ENCODE measurements at places on chromosomes 11 and 22.
A peak's percentile ranks its signal among the peaks of the same experiment; 100 is the strongest.

GRCh38 chr22:20013382-20013871 lies 3.2 kb downstream of the ARVCF start:
- peak; percentile 16 for DNase-seq

DNA sequence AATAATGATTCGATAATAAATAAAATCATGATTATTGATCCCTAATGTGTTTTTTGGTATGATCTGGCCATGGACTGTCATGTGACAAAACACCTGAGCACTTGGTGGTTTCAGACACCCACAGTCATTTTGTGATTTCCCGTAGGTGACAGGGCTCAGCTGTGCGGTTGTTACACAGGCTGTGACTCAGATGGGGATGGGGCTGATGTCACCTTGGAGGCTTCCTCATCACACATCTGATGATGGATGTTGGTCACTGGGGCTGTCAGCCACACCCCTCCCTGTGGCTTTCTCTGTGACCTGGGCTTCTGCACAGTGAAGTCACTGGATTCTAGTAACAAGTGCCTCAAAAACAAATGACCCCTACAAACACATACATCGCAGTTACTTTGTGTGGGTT lies 995.1 kb downstream of the BRD1 start:
- DNase-seq, result no peak

- no peak for DNase-seq
Measured at GRCh38 chr22:34111210-34111824, 191.0 kb upstream of the LARGE1 start.

GRCh38 chr11:92790366-92790765 lies 179.1 kb upstream of the MTNR1B start:
- no peak for DNase-seq

GRCh38 chr11:17595526-17596309 lies 48.7 kb downstream of the OTOG start:
- no peak for DNase-seq

DNA sequence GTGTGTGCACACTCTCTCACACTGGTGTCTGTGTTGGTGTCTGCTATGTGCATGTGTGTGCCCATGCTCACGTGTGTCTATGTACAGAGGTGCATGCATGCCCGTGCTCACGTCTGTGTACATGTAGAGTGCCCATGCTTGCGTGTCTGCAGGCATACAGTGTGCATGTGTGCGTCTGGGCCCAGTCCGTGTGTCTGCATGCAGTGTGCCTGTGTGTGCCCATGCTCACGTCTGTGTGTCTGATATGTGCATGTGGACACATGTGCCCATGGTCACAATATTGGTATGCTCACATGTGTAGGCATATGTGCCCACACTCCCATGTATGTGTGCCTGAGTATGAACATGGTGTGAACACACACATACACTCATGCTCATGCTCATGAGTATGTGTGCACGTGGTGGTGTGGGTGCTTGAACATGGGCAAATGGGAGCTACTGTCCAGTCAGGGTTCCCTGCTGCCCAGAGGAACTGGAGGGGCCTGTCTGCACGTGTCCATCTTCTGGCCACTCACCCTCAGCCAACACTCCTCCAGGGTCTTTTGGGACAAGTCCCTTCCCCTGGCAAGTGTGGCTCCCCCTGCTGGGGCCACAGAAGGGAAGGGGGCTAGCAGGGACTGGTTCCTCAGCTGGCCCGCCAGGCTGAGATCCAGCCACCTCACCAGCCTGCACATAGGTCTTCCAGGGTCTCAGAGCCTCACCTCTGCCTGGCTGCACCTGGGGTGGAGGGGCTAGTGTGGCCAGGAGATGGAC lies 7.3 kb upstream of the TBX1 start:
- no peak for DNase-seq

DNA sequence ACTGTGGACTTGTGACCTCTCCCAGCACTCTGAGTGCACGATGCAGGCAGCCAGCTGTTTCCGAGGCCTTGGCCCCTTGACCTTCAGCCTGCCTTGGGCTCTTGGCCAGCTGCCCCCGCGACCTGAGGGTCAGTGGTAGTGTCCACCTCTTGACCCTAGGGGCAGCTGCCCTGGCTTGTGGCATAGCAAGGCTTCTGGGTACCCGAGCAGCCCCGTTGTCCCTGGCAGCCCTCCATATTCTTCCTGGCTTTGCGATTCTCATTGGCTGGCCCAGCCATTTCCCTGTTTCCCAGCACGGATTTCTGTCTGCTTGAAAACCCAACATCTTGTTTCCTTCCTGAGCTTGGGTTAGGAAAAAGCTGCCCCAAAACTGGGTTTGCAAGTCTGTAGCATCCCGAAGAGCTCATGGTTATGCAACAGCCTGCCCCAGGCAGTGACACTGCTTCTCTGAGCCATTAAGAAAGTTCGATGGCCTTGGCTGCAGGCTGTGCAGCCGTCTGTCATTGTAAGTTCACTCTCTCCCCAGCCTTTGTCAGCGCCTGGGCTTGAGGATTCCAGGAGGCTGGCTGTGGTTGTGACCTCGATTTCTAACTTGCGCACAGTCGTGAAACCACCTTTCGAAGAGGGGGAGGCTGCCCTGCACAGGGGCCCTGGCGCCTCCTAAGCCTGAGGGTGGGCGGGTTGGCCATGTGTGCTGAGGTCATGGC lies 48.8 kb downstream of the FBLN1 start:
- DNase-seq, result no peak

DNA sequence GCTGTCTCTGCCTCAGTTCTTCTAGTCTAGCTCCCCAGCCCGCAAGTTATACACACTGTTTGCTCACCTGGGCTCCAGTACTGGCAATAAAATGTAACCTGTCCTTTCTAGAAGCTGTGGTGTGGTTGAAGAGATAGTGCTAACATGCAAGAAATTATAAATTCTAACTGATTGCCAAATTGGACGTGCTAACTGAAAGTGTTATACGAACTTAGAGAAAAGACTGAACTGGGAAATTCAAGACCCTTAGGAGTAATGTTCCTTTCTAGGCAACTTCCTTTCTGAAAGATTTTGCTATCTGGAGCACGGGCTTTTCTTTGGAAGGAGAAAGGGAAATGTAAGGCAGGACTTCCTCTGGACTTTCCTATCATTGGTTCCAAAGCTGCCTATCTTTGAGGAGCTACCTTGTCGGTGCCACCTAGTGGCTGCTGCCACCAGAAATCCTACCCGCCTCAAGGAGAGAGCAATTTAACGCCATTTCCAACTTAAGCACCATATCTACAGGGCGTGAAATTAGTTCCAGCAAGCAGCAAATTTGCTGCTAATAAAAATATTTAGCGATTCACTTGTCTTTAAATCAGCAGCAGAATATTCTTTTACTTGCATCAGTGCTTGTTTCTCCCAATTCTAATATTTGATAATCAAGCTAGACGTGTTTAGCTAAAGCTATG lies 12.7 kb upstream of the TMEM218 start:
- DNase-seq, result no peak

- DNase-seq, result no peak
Measured at GRCh38 chr22:39906207-39906606, 5.3 kb downstream of the GRAP2 start.

- DNase-seq, result peak; percentile 44
Measured at GRCh38 chr22:28855355-28856094, 27.8 kb upstream of the ZNRF3 start.

DNA sequence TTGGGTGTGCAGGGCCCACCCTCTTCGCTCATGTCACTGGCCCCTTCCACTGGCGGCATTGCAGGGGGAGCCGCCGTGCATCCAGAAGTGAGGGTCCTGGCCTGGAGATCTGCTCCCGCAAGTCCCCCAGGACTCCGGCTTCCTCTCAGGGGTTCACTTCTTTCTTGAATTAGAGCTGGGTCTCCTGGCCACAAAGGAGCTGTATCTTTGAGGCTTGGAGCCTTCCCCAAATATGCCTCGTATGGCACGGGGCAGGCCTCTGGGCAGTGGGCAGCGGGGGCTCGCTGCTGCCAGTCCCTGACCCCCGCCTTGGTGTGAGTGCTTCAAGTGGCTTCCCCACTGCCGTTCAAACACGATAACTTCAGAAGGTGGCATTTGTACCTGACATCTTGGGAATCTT lies 7.4 kb upstream of the IFITM3 start:
- DNase-seq, result no peak

DNA sequence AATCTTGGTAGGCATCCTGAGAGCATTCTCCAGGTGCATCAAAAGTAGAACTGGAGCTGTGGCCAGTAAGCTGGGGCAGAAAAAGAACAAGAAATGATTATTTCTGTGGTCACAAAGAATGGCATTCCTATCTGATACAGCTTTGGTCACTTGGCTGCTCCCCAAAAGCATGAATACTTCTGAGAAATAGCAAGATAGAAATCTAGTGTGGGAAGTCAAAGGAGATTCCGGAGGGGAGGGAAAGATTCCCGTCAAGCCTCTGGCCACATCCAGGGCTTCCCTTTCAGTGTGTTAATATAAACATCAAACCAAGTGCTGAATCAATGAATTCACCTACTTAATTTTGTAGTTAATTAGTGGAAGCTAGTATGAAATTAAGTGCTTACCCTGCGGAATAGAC lies 1185.4 kb downstream of the LRRC4C start:
- peak; percentile 51 for DNase-seq

- DNase-seq, result no peak
Measured at GRCh38 chr11:67458266-67458665, 3.1 kb downstream of the CABP4 start.

DNA sequence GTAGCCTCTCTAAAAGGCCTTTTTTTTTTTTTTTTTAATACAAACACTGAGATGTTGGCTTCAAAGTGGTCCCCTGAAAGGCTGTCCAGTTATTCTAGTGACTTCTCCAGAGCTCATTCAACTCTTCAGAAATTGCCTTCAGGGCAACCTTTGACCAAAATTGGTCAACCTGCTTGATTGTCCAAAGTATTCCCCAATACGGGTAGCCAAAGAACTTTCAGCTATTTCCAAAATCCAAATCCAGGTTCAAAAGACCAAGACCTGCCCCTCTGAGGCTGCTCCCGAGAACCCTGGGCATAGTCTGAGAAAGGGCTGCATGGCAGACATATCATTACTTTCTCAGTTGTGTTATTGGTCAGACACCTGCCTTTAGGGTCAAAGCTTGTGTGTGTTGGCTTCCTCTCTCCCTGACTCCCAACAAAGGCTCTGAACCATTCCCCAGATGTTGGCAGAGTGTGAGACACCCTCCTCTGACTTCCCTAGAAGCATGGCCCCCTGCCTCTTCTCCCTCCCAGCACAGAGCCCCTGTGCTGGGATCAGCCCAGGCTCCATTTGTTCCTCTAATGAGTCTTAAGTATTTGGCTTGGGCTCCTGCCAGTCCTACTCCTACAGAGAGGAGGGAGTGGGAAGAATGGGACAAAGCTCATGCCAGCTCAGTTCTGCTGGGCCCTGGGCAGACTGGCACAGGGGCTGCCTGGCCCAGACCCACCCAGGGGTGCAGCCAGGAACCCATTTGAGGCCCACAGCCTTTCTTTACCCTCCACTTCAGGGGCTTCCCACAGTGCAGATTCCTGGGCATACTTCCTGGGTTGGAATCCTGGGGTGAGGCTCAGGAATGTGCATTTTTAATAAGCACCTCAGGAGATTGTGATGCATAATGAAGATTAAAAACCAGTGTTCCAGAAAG lies 30.3 kb downstream of the TNKS1BP1 start:
- no peak for DNase-seq

DNA sequence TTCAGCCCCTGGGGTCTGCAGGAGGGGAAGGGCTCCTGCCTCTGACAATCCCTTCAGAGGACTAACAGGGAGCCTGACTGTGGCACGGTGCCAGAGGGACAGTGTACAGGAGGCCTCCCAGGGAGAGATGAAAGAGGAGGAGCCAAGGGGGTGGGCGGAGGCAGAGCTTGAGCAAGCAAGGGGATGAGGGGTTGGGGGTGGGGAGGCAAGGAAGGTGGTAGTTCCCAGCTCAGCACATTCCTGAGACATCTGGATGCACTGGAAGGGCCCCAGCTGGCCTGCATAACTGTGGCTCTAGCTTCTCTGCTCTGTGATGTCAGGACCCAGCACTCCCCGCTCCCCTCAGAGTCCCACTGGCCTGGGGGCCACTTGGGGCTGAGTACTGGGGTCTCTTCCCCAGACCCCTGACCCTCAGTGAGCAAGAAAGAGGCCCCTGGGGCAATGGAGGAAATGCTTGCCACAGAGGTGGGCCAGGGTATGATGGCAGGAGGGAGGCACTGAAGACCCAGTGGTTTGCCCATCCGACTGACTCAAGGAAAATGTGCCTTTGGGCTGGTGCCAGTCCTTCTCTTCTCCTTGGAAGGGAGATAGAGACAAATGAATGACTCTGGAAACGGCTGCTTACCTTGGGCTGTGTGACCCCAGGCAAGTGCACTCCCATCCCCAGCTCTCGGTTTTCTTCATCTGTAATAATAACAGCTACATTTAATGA lies 13.3 kb downstream of the CREB3L1 start:
- peak; percentile 99 for DNase-seq

DNA sequence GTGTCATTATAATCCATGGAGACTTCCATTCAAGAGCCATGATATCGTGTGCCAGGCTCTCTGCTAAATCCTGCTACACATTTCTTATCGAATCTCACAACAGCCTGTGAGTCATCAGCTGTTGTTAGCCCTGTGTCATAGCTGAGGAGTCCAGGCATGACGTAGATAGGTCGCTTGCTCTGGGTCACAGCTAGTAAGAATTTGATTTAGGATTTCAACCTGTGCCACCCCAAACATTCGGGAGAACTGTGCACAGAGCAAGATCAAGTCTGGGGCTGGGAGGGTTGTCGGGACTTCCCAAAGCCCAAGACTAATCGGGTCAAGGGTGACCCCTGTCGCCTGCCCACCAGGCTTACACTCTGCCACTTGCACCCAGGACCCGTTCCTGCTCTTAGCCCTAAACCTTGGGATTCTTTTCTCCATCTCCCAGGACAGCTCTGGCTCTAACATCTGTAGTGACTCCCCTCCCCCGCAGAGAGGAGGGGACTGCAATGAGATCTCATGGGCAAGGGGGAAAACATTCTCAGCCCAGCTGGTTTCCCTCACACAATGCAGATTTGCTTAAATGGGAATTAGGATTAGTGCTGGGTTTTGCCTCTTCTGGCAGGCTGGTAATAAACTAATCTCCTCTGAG lies 34.3 kb downstream of the TSPAN18 start:
- peak; percentile 61 for DNase-seq

DNA sequence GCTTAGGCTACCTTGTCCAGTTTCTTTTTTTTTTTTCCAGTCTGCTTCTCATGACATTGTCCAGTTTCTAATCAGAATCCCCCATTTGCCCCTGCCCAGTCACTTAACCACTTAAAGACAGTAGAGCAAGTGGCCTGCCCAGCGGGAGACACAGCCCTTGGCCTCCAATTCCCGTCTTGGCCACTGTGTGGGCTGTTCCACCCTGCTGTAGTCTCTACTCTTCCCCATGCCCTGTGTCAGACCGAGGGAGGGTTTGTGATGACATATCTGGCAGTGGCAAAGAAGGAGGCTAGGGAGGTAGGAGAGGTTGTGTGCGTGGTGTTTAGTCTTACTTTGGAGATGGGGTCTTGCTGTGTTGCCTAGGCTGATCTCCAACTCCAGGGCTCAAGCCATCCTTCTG lies 11.5 kb downstream of the PPFIA1 start:
- DNase-seq, result no peak

- DNase-seq, result no peak
Measured at GRCh38 chr11:75596914-75597313, 34.9 kb downstream of the SERPINH1 start.
